Anterior cingulate cortex (tissue), 58 donors: ENCODE measurements at places on chromosomes 5 and 9.

- no peak for DNase-seq
Measured at GRCh38 chr9:131706608-131706970, 33.3 kb downstream of the RAPGEF1 start.

GRCh38 chr5:141848744-141849414, 29.3 kb downstream of the PCDH1 start:
- no peak for DNase-seq

GRCh38 chr9:134384811-134385479, 58.7 kb downstream of the RXRA start:
- no peak for DNase-seq

DNA sequence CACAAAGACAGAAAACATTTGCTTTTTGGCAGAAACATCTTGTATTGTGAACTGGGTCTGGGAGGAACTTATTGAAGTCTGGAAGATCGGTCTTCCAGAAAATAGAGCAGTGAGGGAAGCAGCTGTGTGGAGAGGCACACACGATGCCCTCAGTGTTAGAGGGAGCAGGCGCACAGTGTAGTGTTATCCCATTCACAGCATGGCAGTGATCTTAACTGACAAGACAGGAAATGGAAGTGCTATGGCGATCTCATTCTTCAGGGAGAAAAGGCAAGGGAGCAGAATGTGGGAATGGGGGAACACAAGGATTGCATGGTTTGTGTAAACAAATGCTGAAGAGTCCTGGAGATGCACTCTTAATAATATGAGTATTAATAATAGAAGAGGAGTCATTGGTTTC, 161.0 kb downstream of the PBX3 start:
- DNase-seq: no peak

DNA sequence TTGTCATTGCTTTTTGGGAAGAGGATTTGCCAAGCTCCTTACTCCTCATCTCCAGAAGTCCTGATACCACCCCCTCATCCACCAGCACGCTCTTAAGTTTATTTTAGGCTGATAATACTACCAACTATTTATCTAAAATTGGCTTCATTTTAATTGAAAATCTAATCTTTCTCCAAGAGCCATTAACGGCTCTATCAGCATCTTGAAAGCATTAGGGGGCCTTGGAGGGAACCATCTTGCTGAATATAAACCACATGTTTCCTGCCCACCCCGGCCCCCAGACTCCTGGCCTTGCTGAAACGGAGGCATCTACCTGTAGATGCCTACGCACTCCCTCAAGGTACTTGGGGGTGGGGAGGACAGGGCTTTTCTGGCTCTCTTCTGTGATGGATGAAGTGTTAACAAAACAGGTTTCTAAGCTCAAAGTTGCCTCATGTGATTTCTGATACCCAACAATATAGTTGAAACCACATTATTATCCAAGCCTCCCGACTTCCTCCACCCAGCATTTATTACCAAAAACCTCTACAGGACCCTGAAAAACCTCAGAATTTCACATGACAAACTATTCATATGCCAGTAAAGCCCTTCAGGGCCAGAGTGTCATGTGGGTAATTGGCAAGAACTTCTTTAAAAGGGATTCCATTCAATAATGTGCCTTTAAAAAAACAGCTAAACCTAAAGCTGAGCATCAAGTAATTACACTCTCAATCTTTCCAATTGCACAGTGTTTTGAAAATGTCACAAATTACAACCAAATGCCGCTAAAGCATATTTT, 96.7 kb downstream of the SAXO1 start:
- no peak for DNase-seq

DNA sequence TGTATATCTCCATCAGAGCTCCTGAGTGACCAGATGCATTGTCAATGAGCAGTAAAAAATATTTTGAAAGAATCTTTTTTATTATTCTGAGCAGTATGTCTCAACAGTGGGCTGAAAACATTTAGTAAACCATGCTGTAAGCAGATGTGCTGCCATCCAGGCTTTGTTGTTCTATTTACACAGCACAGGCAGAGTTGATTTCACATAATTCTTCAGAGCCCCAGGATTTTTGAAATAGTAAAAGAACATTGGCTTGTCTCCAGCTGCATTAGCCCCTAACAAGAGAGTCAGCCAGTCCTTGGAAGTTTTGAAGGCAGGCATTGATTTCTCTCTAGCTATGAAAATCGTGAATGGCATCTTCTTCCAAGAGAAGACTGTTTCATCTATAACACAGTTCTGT, 25.2 kb upstream of the ENTREP1 start:
- no peak for DNase-seq

DNA sequence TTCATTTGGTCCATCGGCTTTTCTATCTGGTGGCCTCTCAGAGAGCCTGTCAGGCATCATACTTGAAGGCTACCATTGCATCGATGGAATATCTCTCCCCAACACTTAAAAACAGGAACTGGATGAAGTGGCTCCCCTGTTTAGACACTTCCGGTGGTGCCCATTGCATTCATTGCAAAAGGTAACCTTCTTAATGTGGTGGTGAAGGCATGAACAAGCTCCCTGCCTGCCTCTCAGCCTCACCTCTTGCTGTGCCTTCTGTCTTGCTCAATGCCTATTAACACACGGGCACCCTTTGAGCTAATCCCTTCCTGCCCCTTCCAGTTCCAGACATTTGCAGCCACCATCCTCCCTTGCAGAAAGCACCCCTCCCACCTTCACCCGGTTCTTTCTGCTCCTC, 233.1 kb upstream of the MSX2 start:
- DNase-seq: no peak

DNA sequence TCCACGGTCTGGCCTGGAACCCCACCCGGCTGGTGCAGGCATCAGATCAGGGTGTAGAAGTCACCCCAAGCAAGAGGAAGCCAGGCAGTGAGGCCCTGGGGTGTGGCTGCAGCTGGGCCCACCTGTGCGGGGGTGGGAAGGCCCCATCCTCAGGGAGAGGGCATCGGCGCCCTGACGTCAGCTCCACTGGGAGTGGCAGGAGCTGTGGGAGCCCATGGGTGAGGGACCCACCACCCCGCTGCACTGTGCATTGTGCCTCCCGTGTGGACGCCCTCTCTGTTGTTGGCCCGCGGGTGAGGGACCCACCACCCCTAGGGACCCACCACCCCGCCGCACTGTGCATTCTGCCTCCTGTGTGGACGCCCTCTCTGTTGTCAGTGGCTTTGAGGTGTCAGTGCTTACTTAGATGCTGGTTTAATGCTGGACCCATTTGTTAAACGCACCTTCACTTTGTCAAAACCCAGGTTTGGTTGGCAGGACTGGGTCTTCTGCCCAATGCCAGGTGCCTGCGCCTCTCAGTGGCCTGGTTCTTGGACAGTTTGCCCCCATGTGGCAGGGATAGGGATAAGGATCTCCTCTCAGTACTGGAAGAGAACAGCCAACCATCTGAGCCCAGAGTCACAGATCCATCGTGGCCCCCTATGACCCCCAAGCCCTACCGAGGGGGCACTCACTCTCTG, 6.9 kb upstream of the EXOC3 start:
- DNase-seq: no peak

DNA sequence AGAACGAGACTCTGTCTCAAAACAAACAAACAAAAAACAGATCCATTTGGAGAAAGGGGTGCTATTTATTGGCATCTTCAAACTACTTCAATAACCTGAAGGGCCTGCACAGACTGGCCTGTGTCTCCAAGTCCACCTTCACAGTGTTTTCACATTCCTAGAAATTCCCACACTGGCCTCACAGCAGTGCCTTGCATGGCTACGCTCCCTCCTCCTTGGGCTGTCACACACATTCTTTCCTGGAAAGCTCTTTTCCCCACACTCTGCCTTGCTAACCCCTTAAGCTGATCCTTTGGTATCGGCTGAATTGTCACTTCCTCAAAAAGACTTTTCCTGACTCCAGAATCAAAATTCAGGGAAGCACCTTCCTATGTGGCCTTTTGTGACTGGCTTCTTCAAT, 19.8 kb downstream of the FAM151B start:
- DNase-seq: no peak

DNA sequence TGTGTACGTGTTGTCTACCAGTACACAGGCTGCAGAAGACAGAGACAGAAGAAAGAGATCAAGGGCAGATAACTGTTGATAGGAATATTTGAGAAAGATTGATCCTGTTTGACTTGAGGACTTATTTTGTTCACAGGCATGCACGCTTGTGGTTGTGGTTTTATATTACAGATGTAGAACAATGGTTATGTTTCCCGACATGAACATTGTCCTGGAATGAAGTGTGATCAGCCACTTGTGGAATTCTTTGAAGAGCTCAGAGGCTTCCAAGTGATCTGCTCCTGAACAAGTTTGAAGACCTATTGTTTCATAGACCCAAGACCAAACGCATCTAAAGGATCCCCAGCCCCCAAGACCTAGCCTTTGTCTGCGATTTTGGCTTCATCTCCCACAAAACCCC, 13.7 kb downstream of the TEX53 start:
- no peak for DNase-seq

- no peak for DNase-seq
Measured at GRCh38 chr5:38369692-38370091, 111.3 kb downstream of the EGFLAM start.

- peak; percentile 4 for DNase-seq
Measured at GRCh38 chr9:121073038-121073437, 1.7 kb upstream of the CNTRL start.

DNA sequence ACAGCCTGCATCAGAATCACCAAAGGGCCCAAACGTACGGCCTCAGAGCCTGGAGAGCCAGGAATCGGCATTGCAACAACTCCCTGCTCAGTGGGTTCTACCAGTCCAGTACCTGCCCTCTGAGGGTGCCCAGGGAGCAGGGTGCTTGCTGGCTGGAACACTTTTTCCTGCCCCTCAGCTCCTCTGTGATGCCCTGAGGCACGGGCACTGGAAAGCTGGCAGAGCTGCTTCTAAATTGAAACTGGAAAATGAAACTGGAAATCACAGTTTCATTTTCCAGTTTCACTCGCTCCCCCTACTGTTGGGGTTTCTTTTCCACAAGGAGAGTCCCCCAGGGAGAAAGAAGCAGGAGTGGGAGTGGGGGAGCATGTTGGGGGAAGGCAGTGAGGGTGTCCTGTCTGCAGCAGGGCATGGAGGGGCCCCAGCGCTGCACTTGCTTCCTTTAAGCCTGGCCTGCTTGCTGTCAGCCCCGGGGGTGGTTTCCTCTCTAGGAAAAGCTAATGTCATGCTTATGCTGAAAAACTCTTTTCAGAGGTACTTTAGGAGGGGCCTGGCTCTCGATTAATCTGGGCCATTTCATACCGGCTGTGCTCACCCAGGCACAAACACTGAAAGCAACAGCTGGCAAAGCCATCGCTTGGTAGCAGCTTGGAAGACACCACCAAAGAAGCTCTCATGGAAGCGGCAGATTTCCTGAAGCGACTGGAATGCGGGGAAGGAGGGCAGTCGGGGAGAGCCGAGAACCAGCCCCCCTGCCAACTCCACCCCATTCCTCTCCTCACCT, 26.2 kb downstream of the IRF1 start:
- no peak for DNase-seq

- DNase-seq: no peak
Measured at GRCh38 chr9:29129763-29130162, 1556.5 kb upstream of the C9orf72 start.

- no peak for DNase-seq
Measured at GRCh38 chr9:5389109-5389732, 48.5 kb downstream of the PLGRKT start.

DNA sequence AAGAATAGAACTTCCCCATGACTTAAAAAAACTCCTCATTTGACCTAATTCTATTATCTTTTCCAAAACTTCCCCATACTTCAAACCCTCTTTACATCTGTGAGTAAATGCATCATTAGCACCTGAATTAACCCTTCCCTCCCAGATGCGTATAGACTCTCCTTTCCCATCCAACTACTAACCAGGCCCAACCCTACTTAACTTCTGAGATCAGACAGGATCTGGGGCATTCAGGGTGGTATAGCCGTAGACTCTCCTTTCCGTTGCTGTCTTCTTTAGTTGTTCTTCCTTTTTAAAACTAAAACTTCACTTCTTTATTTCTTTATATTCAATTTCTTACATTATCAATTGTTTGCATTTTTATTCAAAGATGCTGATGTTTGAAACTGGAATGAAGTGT, 165.2 kb downstream of the SLCO4C1 start:
- no peak for DNase-seq

- no peak for DNase-seq
Measured at GRCh38 chr5:172666251-172666650, 25.2 kb downstream of the NEURL1B start.

DNA sequence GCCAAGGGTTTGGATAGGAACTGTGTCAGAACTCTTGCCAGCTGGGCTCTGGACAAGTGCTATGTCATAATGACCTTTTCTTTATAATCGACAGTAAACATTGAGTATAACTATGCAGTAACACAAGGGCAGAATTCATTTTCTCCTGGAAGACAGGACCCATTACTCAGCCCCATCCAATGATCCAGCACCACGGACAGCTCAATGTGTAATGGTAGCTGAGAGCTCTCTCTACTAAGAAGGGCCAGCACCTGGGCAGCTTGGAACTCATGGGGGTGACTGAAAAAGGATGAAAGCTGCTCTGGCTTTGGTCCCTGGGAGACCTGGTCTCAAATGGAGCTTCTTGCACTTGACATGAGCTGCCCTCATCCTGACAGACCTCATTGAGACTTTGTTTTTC, 347.8 kb downstream of the TRIM32 start:
- no peak for DNase-seq

GRCh38 chr9:127128341-127129072, 6.1 kb upstream of the ANGPTL2 start:
- peak; percentile 53 for DNase-seq

GRCh38 chr9:82583524-82583923, 479.4 kb downstream of the RASEF start:
- DNase-seq: no peak

GRCh38 chr5:124193371-124193789, 553.1 kb downstream of the ZNF608 start:
- no peak for DNase-seq

- no peak for DNase-seq
Measured at GRCh38 chr5:64273276-64273675, 107.6 kb downstream of the RNF180 start.

- no peak for DNase-seq
Measured at GRCh38 chr9:89309166-89309565, 1.8 kb upstream of the CKS2 start.

GRCh38 chr9:110536822-110537221, 42.7 kb downstream of the SVEP1 start:
- no peak for DNase-seq

- DNase-seq: peak; percentile 41
Measured at GRCh38 chr5:142056816-142057696, 44.2 kb upstream of the GNPDA1 start.

DNA sequence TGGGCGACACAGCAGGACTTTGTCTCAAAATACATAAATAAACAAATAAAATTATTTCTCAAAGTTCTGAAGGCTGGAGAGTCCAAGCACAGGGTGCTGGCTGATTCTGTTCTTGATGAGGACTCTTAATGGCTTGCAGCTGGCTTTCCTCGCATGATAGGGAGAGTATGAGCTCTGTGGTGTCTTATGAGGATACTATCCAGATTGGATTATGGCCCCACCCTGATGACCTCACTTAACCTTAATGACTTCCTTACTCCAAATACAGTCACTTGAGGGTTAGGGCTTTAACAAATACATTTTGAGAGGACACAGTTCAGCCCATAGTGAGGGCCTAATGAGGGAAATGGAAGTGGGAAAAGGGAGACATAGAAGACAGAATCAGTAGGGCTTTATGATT, 87.7 kb downstream of the FOCAD start:
- no peak for DNase-seq

GRCh38 chr5:88732181-88732633, 150.8 kb downstream of the MEF2C start:
- peak; percentile 22 for DNase-seq
